MCF 10A (cell line): ENCODE measurements at places on chromosomes 5 and 9.

GRCh38 chr9:130711469-130711868, 17.9 kb downstream of the EXOSC2 start:
- DNase-seq, result no peak
- peak overlapping the region; percentile 29 for H3K4me3 ChIP-seq
- H3K27me3 ChIP-seq, result no peaks in the 10 kb centered on the region

- no peak overlapping the region for H3K27ac ChIP-seq
- H3K36me3 ChIP-seq, result no peaks in the 10 kb centered on the region
- DNase-seq, result no peak
- no peak overlapping the region for H3K4me3 ChIP-seq
- H3K4me1 ChIP-seq, result no peaks in the 10 kb centered on the region
Observed at GRCh38 chr9:113482341-113482740, 18.8 kb downstream of the RGS3 start.

DNA sequence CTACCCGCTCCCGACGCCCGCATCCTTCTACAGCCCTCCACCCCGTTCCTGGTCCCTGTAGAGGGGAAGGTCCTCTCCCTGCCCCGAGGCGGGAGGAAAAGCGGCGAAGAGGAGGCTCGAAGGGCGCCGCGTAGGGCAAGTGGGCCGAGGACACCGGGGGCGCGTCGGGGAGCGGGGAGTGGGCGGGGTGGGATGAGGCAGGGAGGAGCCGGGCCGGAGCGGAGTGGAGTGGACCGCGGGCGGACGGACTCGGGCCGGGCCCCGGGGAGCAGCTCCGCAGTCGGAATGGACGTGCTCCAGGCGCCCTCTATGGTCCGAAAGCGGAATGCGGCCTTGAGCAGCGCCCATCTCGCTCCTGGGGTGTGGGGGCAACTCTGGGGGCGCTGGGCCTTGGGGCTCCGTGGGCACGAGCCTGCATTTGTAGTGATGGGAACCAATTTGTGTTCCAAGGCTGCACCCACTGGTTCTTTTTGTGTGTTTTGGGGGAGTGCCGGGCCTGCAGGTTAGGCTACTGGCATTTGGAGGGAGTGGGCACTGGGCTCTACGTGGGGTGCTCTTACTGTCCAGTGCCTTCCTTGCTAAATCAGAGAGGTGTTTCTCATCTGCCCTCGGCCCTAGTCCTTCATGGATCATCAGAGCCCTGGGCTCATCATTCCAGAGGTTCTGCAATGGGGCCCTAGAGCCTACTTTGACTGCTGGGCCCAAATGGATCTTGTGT, 7.3 kb downstream of the IRX1 start:
- H3K27ac ChIP-seq, result no peak overlapping the region
- H3K27me3 ChIP-seq, result no peaks in the 10 kb centered on the region
- H3K4me3 ChIP-seq, result no peak overlapping the region
- DNase-seq, result no peak

- no peaks in the 10 kb centered on the region for H3K4me1 ChIP-seq
- no peak overlapping the region for H3K4me3 ChIP-seq
- H3K36me3 ChIP-seq, result peaks cover 4% of the 10 kb centered on the region
Observed at GRCh38 chr9:19198406-19198805, 32.1 kb upstream of the DENND4C start.

- peaks cover 6% of the 10 kb centered on the region for H3K4me1 ChIP-seq
- H3K27me3 ChIP-seq, result no peaks in the 10 kb centered on the region
- no peak overlapping the region for H3K4me3 ChIP-seq
- DNase-seq, result no peak
- H3K36me3 ChIP-seq, result peaks cover 4% of the 10 kb centered on the region
Observed at GRCh38 chr9:2725898-2726649, 8.8 kb downstream of the KCNV2 start.

DNA sequence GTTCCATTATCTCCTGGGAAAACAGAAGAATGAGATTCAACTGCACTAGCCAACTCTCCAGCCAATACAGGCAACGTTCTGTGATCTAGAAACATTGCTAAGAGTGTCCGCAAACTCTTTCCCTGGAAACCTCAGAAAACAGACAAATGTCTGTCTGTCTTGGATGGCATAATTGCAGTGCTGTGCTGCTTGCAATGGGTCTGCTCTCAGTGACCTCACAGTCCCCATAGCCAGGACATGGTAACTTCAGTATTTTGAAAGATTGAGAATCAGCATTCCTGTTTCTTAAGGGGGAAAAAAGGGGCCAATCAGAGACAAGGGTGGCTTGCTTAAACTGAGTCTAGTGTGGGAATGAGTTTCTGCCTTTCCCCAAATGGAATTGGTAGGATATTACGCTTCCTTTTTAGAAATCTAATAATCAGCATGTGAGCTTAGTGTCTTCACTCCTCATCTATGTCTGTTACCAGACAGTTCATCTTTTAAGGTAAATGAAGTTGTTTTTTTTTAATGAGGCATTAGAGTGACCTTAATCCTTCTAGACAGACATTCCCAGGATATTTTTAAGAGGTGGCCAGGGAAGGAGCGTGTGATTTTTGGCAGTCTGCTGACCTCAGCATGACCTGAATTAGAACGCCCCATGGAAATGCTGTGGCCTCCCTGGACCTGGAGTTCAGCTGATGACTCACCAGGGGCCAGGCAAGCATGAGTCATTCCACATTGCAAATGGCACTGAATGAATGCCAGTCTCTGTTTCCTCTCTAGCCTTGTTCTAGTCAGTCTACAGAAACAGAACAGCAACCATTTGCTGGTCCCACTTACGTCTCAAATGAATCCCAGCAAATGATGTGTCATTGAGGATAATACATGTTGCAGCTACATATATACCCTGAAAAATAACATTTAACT, 210.2 kb upstream of the ACTBL2 start:
- H3K27me3 ChIP-seq, result no peaks in the 10 kb centered on the region
- peak overlapping the region; percentile 58 for H3K27ac ChIP-seq
- peaks cover 22% of the 10 kb centered on the region for H3K4me1 ChIP-seq
- DNase-seq, result peak; percentile 98
- H3K36me3 ChIP-seq, result no peaks in the 10 kb centered on the region
- H3K4me3 ChIP-seq, result peak overlapping the region; percentile 68

GRCh38 chr5:15799014-15799413, 299.0 kb downstream of the FBXL7 start:
- H3K4me3 ChIP-seq, result no peak overlapping the region
- H3K27ac ChIP-seq, result no peak overlapping the region
- H3K4me1 ChIP-seq, result no peaks in the 10 kb centered on the region
- H3K36me3 ChIP-seq, result no peaks in the 10 kb centered on the region
- H3K27me3 ChIP-seq, result no peaks in the 10 kb centered on the region
- no peak for DNase-seq

DNA sequence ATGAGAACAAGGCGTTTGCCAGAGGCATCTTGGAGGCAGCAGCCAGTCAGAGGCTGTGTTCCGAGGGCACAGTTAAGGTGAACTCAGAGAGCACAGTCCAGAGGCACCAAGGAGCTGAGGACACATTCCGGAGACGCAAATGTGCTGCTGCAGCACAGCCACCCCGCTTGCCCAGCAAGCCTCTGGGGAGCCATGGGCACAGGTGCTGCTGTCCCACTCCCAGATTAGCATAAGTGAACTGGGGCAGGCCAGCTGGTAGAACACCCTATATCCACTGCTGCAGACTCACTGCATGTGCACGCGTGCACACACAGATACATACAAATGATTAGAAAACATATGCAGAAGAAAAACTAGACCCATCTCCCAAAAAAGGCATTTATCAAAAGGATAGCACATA, 164.5 kb downstream of the EBF1 start:
- peaks cover 80% of the 10 kb centered on the region for H3K27me3 ChIP-seq
- H3K4me1 ChIP-seq, result peaks cover 7% of the 10 kb centered on the region
- no peak for DNase-seq
- H3K27ac ChIP-seq, result no peak overlapping the region
- no peaks in the 10 kb centered on the region for H3K36me3 ChIP-seq

DNA sequence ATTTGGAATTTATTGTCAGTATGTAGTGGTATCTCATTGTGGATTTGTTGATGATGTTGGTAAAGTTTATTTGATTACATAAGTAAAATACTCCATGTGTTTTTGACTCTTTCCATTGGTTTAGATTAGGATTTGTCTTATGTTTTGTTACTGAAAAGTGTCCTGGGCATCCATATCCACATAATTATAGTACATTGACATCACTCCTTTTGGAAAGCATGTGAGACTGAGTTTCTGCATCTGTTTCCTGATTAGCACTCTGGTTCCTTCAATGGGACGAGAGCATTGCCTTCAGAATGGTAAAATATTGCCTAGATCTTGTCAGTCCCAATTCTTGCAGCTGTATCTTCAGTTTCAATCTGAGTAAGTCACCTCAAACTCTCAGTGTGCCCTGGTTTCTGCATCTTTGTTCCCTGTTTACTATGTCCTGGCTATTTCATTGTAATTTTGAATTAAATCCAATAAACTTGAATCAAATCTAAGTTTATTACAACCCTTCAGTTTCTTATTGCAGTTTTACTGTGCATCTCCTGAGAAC, 128.1 kb downstream of the FBXO38 start:
- H3K27me3 ChIP-seq, result no peaks in the 10 kb centered on the region
- no peaks in the 10 kb centered on the region for H3K4me1 ChIP-seq
- H3K36me3 ChIP-seq, result no peaks in the 10 kb centered on the region
- no peak overlapping the region for H3K27ac ChIP-seq
- DNase-seq, result no peak

DNA sequence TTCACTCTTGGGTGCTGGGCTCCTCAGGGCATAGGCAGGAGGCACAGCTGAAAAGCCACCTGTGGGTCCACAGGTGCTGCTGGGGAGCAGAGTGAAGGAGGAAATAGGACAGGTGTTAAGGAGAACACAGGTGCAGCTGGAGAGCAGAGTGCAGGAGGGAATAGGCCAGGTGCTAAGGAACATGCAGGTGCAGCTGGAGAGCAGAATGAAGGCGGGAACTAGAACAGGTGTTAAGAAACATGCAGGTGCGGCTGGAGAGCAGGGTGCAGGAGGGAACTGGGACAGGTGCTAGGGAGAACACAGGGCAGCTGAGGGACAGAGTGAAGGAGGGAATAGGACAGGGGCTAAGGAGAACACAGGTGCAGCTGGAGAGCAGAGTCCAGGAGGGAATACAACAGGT, 43.8 kb upstream of the PLEKHG4B start:
- H3K27ac ChIP-seq, result no peak overlapping the region
- no peak for DNase-seq
- H3K4me3 ChIP-seq, result no peak overlapping the region
- no peaks in the 10 kb centered on the region for H3K36me3 ChIP-seq
- H3K27me3 ChIP-seq, result peaks cover 36% of the 10 kb centered on the region
- H3K4me1 ChIP-seq, result peaks cover 8% of the 10 kb centered on the region

- no peaks in the 10 kb centered on the region for H3K4me1 ChIP-seq
- H3K27me3 ChIP-seq, result peaks cover 62% of the 10 kb centered on the region
- no peak for DNase-seq
- no peak overlapping the region for H3K27ac ChIP-seq
- no peaks in the 10 kb centered on the region for H3K36me3 ChIP-seq
Observed at GRCh38 chr5:14587150-14587549, 5.6 kb downstream of the OTULINL start.

DNA sequence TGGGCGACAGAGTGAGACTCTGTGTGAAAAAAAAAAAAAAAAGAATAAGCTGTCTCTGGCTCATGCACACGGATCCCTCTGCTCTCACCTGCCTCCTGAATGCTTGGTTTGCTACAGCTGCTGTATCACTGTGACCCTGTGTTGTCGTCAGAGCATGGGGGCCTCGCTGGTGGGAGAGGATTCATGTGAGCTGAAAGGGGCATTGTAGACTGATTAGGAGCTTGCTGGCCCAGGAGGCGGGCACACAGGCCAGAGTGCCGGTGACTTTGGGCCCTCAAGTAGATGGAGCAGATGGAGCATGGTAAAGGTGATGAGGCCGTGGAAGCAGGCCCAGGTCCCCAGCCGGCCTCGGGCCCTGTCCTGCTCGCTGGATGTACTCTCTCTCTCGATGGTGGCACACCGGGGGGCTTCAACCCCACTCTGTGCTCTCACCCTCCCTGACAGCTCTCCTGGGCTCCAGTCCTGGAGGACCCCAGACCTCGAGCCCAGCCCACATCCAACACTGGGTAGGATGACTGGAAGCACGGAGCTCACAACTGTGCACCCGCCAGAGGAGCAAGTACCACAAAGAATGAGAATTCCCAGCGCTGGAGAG, 7.1 kb downstream of the FLT4 start:
- H3K36me3 ChIP-seq, result no peaks in the 10 kb centered on the region
- H3K27ac ChIP-seq, result no peak overlapping the region
- peaks cover 44% of the 10 kb centered on the region for H3K27me3 ChIP-seq
- H3K4me3 ChIP-seq, result no peak overlapping the region

DNA sequence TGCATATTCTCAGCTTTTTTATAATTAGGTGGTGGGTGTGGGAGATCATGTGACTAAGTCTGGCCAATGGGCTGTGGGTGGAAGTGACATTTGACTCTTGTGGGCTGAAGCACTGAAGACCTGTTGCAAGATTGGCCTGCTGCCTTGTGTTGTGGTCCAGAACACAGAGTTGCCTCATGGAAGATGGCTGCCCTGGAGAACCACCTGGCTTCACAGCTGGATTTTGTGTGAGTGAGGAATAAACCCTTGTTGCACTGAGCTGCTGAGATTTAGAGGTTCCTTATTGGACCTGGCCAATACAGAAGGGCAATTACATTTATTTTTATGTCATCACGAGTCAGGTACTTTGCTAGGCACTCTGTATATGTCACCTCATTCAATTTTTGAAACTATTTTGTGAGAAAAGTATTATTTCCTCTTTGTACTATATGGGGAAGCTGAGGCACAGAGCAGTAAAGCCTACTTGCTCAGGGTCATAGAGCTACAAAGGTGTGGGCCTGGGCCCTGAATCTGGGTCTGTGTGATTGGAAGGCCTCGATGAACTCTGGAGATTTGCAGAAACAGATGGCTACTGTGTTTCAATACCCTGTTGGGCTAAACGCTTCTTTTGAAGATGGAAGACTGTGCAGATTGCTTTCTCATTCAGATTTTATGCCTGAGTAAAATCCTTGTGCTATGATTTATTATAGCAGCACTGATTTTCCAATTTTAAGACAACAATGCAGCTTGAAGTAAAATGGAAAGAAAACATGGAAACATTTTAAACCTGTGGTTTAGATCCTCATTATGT, 71.2 kb upstream of the TBC1D2 start:
- H3K4me1 ChIP-seq, result peaks cover 25% of the 10 kb centered on the region
- H3K27ac ChIP-seq, result no peak overlapping the region
- peak; percentile 47 for DNase-seq
- no peaks in the 10 kb centered on the region for H3K27me3 ChIP-seq
- no peaks in the 10 kb centered on the region for H3K36me3 ChIP-seq

DNA sequence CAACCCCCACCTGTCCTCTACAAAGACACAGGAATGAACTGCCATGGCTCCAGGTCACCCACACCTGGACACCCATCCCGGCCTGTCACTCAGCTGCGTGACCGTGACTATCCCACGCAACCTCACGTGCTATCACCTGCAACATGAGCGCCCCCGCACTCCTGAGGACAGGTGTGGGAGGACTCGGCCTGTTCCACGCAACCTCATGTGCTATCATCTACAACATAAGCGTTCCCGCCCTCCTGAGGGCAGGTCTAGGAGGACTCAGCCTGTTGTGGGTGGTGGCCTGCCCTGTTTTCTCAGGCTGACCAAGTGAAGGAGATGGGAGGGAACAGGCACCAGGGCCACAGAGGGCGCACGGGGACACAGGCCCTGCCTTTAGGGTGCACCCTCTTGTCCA, 4.1 kb downstream of the QSOX2 start:
- H3K27me3 ChIP-seq, result no peaks in the 10 kb centered on the region
- H3K4me3 ChIP-seq, result no peak overlapping the region
- H3K4me1 ChIP-seq, result peaks cover 22% of the 10 kb centered on the region
- no peak for DNase-seq

- no peaks in the 10 kb centered on the region for H3K27me3 ChIP-seq
- no peak overlapping the region for H3K4me3 ChIP-seq
- peaks cover 18% of the 10 kb centered on the region for H3K4me1 ChIP-seq
- H3K27ac ChIP-seq, result peak overlapping the region; percentile 6
- DNase-seq, result no peak
Observed at GRCh38 chr5:27906481-27906880, 868.1 kb upstream of the CDH9 start.

- DNase-seq, result peak; percentile 28
- H3K27me3 ChIP-seq, result no peaks in the 10 kb centered on the region
- H3K36me3 ChIP-seq, result no peaks in the 10 kb centered on the region
- H3K4me3 ChIP-seq, result no peak overlapping the region
- H3K27ac ChIP-seq, result no peak overlapping the region
Observed at GRCh38 chr9:13266167-13266566, 13.3 kb downstream of the MPDZ start.
